ENCODE measurements at places on chromosomes 3 and 15. TPM values are rescaled to one million over a fixed set of nuclear protein-coding genes. Genes with fewer than 3 reads are reported as not detected.

DNA sequence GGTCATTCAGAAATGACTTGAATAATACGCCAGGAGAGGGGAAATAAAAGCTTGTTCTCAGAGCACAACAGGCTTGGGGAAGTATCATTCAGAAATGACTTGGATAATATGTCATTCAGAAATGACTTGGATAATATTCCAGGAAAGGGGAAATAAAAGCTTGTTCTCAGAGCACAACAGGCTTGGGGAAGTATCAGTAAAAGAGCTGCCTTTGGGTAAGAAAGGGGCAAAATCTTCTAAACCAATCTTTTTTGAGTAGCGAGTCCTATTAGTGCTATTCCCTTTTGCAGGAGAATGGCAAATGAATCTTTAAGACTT lies 20.9 kb downstream of the GABRR3 start:
- H3K27me3 ChIP-seq, result no peaks in the 10 kb centered on the region
- peaks cover 11% of the 10 kb centered on the region for H3K4me1 ChIP-seq
- no peak overlapping the region for H3K4me3 ChIP-seq
- no peak overlapping the region for H3K27ac ChIP-seq
- no peak for DNase-seq
- H3K36me3 ChIP-seq, result no peaks in the 10 kb centered on the region

- no peak overlapping the region for H3K27ac ChIP-seq
- no peak for DNase-seq
- no peaks in the 10 kb centered on the region for H3K36me3 ChIP-seq
Observed at GRCh38 chr15:99090011-99090699, 14.7 kb upstream of the SYNM start.

DNA sequence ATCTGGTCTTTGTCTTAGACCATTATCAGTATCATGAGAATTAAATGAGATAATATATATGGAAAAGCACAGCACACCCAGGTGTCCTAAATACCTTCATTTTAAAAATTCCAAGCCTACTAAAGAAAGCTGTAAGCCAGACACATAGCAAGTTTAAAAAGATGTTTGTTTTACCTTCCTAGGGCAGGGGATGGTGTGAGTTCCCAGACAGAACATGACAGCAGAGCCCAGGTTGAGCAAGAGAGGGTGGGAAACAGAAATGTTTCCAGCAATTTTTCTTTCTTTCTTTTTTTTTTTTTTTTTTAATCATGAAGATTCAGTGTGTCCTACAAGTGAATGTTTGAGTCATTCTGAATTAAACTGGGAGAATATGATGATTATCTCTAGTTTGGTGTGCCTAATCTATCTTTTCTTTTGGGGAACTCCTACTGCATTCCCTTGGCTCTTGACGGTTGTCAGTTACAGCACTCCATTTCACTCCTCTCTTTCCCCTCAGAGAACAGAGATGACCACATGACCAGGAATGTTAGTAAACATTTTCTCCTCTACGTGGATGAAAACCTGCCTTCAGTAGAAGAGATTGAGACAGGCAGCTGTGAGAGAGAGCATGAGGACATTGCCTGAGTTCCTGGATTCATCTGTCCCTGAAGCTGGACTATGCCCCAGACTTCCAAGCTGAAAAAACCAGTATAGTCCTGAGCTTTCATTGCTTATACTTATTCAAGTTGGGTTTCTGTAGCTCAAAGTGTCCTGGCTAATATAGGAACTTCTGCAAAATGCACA lies 54.5 kb upstream of the ARL14 start:
- no peak overlapping the region for H3K27ac ChIP-seq
- no peak for DNase-seq
- H3K36me3 ChIP-seq, result no peaks in the 10 kb centered on the region
- H3K27me3 ChIP-seq, result no peaks in the 10 kb centered on the region
- H3K4me1 ChIP-seq, result no peaks in the 10 kb centered on the region

Gene CFAP100
- not detected for total RNA-seq

Data from HCT116 (cell line).